ENCODE measurements at places on chromosomes 5 and 9.
A peak's percentile ranks its signal among the peaks of the same experiment; 100 is the strongest.

GRCh38 chr5:123429221-123429954 lies 6.2 kb upstream of the CEP120 start:
- no peak for DNase-seq

GRCh38 chr9:95923794-95924193 lies 48.3 kb downstream of the ERCC6L2 start:
- DNase-seq: no peak

GRCh38 chr5:141135030-141135717 lies at the start of gene PCDHB5:
Gene PCDHB5 (plus strand): TSS chr5:141135206. CDS start chr5:141135435, 229 bp downstream.
- DNase-seq: peak; percentile 81

DNA sequence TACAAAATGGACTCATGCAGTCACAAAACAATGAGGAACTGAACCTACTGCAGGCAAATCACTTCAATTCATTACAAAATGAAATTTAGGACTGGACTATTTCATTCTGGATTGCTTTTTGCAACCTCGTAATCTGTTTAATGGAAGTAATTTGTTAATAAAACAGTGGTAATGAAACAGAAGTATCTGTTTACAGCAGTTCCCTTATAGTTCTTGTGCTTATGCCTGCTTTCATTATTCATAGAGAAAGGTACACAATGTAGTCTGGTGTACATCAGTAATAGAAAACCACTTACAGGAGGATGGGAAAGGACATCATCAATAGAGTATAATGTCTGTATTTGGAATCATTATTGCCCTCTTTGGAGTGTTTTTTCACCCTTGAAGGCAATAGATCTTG lies 389.2 kb upstream of the NUDT12 start:
- DNase-seq: no peak

- peak; percentile 96 for DNase-seq
Observed at GRCh38 chr9:136483589-136484152, 831 bp upstream of the SEC16A start.

DNA sequence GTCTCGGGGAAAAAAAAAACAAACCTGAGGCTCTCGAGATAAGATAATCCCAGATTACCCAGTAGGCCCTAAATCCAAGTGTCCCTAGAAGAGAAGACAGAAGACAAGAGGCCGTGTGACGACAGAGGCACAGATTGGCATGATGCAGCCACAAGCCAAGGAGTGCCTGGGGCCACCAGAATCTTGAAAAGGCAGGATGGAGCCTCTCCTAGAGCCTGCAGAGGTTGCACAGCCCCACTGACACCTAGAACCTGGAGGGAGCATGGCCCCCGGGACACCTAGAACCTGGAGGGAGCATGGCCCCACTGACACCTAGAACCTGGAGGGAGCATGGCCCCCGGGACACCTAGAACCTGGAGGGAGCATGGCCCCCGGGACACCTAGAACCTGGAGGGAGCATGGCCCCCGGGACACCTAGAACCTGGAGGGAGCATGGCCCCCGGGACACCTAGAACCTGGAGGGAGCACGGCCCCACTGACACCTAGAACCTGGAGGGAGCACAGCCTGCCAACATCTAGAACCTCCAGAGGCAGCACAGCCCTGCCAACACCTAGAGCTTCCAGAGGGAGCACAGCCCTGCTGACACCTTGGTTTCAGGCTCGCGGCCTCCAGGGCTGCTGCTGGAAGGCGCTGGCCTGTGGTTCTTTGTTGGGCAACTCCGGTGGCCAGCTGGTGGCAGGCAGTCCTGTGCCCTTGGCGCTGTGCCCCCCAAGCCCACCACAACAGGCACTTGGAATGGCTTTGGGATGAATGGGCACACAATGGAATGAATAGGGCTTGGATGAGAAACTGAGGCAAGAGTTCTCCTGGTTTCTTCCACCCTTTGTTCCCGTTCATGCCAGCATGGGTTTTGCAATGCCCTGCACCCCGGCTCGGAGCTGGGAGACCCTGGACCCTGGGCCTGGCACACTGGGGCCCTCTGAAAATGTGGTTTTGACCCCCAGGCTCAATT lies 39.2 kb downstream of the VAV2 start:
- no peak for DNase-seq

DNA sequence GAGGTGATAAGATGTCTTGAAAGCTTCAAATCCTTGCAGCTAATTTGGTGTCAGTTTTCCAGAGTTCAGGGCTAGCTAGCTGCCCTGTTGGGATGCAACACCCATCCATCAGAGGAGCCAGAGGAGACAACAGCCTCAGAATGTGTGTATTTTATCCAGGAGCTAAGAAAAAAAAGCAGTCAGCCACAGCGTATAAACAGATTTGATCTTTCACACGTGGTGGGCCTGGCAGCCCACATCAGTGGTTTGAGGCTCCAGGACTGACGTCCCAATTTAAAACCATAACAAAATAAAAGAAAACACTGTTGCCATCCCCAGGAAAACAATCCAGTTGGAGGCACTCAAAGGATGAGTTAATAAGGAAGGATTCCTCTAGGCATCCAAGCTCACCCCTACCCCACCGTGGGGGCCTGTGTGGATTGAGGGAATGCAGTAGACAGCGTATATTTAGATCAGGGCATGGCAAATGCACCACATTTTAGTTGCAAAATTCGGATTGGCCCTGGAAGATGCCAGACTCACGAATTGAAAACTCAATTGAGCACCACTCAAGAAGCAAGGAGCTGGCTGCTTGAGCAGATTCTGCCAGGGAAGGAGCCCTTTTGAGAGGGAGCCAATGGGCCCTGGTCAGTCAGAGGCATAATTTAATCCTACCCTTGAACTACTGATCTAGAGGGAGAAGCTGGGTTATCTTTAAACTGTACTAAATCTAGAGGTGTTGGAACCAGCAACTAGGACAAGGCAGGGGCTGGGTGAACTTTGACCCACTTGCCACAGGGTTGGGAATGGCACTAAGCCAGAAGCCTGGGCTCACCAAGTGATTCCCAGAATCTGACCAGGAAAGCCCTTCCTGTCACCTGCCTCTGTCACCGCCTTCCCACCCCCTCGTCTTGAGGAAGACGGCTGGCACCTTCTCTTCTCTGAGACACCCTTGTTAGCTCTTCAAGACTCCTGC lies 17.5 kb downstream of the ADRA1B start:
- DNase-seq: no peak

GRCh38 chr9:134922066-134922931 lies 4.6 kb upstream of the FCN1 start:
- DNase-seq: no peak

GRCh38 chr5:78561261-78561660 lies 87.3 kb downstream of the LHFPL2 start:
- no peak for DNase-seq

DNA sequence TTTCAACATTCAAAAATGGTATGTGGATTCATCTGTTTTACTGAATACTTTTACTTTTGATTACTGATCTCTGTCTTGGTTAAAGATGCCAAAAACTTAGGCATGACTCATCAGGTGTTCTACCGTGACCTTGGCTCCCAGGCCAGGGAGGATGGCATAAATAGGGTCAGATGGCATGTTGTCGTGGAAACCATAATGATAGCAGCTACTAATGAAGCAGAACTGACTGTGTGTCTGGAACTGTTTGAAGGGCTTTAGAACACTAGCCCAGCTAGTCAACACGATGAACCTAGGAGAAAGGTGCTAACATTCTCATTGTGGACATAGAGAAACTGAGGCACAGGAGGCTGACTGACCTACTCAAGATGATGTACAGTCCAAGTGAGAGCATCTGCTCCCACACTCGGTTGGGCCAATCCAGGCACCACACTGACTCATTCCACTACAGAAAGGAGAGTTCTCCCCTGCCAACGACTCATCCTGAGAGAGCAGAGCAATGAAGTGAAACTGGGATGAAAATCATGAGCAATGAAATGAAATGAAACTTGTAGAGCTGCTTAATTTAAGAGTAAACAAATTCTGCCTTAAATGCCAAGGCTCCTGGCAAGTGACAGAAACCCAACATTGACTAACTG lies 116.0 kb downstream of the TENT4A start:
- DNase-seq: no peak

GRCh38 chr9:87857141-87857947 lies 25.3 kb upstream of the SPATA31E1 start:
- no peak for DNase-seq

- DNase-seq: no peak
Observed at GRCh38 chr5:114949756-114950155, 220.0 kb downstream of the TRIM36 start.

DNA sequence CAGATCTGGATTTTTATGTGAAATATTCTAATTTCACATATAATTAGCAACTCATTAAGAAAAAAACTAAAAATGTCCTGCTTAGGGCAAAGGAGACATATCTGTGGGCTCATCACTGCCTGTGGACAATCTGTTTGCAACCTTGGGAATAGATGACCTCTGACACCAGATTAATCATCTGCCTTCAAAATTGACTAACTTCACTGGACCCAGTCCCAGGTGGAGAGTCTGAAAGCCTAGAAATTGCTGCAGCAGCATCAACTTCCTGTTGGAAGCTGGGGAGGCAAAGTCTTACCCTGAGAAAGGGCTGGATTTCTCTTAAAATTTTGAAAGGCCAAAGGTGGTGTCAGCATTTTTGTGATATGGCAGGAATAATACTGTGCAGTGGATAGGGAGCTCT lies 76.3 kb upstream of the TNC start:
- DNase-seq: no peak

GRCh38 chr9:123283048-123283408 lies 14.6 kb upstream of the STRBP start:
- peak; percentile 77 for DNase-seq

- no peak for DNase-seq
Observed at GRCh38 chr9:7342229-7342628, 457.3 kb downstream of the DMAC1 start.

GRCh38 chr9:136050266-136050700 lies 44.8 kb downstream of the NACC2 start:
- no peak for DNase-seq

- DNase-seq: no peak
Observed at GRCh38 chr9:124216474-124217176, 41.1 kb upstream of the NEK6 start.

GRCh38 chr5:176583076-176583475 lies 26.9 kb downstream of the GPRIN1 start:
- no peak for DNase-seq

- DNase-seq: no peak
Observed at GRCh38 chr5:154258531-154259217, 68.1 kb downstream of the GALNT10 start.

GRCh38 chr9:107637421-107638420 lies 148.2 kb upstream of the KLF4 start:
- peak; percentile 6 for DNase-seq

GRCh38 chr5:151692312-151692711 lies 5.6 kb upstream of the SPARC start:
- DNase-seq: no peak

- DNase-seq: no peak
Observed at GRCh38 chr5:52870448-52870847, 82.7 kb downstream of the ITGA1 start.

Measured in NCI-H774 (cell line).